ENCODE measurements at places on chromosomes 5 and 9.
A peak's percentile ranks its signal among the peaks of the same experiment; 100 is the strongest.

- DNase-seq = no peak
Observed at GRCh38 chr5:161094411-161094810, 242.4 kb upstream of the ATP10B start.

GRCh38 chr9:105254226-105254625 is 9.8 kb downstream of the SLC44A1 start:
- no peak for DNase-seq

GRCh38 chr5:122301016-122301415 is 11.0 kb upstream of the SNCAIP start:
- no peak for DNase-seq

DNA sequence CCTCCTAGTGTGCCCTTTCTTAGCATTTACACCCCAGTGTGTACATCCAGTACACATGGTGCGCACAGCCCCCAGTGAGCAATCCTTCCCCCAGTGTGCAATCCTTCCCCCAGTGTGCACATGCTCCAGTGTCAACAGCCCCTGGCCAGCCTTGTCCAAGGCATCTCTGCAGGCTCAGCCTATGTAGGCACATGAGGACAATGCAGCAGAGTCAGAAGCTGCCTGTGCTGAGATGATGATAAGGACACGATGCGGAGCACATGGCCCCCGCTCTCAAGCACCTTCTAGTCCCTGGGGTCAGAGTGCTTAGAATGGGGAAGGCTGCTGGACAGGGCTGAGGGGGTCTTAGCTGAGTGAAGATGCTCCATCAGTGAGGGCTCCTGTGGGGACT is 69.8 kb downstream of the GADD45G start:
- DNase-seq = no peak

DNA sequence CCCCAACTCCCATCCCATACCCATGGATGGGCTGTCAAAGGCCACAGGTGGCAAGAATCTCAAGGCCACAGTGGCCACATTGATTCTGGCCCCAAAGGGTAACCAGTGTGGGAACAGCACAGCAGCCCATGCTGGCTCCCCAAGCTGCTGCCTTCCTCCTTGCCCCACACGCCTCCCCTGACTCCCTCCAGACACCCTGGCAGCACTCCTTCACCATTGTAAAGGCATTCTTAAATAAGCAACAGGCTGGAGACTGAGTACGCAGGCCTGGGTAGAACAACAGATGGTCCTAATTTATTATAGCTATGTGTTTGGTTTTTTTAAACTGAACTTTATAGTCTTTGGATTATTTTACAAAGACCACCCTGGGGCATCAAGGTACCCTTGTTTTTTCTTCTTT is 158.8 kb downstream of the TSSK1B start:
- DNase-seq = no peak

DNA sequence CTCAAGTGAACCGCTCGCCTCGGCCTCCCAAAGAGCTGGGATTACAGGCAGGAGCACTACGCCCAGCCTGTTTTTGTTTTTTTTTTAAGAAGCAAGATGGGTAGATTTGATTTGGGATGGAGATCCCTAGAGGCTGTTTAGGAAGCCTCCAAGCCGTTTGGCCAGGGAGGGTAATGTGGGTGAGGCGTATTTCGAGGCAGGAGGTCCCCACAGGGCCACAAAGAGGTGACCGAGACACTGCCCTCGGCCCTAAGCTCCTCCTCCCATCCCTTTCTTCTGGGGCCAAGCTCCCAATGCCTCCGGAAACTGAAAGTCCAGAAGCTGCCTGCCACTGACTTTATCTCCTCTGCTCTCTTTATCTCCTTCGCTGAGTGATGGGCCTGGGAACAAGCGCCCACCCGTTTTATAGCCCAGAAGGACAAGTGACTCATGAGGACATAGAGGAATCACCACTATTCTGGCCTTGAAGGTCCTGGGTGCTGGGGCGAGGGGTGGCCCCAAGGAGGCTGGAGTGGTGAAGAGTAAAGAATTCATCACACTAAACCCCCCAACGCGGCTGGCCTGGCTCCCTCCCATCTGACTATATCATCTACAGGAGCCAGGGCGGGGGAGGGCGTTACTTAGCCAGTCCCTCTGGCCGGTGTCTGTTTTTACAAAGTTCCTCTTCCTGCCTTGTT is 2.0 kb upstream of the RALGDS start:
- no peak for DNase-seq

DNA sequence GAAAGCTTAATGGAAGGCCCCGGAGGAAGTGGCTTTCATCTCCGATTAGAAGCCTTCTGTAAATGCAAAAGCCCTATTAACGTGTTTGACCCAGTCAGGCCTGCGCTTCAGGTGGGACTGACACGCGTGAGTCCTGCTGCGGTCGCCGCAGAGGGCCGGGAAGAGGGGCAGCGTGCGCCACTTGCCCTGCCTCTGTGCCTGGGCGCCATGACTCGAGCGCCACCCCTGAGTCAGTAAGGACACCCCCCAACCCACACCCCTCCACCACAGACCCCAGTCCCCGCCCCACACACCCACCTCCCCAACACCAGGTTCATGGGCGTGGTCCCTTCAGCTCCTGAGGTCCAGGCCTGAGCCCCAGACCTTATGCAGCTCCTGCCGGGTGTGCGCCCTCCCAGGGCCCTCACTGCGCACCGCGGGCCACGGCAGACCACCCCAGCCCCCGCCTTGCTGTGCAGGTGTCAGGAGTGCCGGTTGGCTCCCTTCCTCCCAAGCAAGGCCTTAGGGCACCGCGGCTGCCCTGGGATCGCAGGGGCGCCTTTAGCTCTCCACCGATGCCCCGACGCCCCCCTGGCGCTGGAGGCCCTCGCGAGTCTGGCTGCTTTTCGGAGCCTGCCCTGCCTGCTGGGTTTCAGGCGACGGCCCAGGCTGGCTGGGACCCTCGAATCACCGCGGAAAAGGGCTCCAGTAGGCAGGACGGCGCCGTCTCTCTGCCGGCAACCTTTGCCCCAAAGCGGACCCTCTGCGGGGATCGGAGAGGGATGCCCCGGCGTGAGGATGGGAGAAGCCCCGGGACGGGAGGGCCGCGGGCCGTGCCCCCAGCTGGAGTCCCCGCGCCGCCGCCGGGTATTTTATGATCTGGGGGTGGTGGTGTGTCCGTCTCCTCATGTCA is 625 bp upstream of the OLFM1 start:
- DNase-seq = no peak

DNA sequence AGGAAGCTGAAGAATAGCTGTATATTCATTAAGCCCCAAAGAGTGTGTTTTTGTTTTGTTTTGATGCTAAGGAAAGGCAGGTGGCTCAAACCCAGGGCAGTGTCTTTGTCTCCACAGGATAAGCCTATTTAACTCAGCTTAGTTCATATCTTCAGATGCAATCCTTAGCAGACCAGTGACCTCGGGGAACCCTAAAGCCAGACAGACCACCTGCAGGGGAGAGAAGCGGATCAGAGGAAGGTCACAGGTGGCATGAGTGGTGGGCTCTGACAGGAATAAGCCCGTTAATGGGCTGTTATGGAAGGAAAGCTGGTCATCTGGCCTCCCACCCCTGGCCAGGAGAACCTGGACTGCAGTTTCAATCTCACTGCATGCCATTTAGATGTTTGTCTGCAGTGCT is 30.8 kb downstream of the TAS2R1 start:
- no peak for DNase-seq

- DNase-seq = no peak
Observed at GRCh38 chr5:116747881-116748280, 173.3 kb upstream of the SEMA6A start.

- DNase-seq = no peak
Observed at GRCh38 chr5:156322666-156323065, 4.3 kb upstream of the SGCD start.

DNA sequence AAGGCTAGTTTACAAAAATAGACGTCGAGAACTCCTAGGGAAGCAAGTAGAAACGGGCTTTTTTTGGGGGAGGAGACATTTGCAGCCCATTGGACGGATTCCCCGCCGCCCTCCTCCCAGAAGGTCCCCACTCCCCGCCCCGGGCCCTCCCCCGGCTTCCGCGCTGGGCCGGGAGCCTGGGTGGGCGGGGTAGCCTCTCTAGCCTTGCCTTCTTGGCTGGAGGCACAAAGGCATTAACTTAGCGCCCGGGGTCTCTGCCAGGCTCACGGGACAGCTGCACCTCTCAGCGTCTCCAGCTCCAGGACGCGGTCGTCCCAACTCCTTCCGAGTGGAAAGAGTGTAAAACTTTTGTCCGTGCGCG is at the start of gene DMRTA1:
DMRTA1 (plus strand) TSS at position 236 of the 361 bp plus-strand sequence. CDS start 242 bp downstream, outside the sequence.
- DNase-seq = peak; percentile 71

DNA sequence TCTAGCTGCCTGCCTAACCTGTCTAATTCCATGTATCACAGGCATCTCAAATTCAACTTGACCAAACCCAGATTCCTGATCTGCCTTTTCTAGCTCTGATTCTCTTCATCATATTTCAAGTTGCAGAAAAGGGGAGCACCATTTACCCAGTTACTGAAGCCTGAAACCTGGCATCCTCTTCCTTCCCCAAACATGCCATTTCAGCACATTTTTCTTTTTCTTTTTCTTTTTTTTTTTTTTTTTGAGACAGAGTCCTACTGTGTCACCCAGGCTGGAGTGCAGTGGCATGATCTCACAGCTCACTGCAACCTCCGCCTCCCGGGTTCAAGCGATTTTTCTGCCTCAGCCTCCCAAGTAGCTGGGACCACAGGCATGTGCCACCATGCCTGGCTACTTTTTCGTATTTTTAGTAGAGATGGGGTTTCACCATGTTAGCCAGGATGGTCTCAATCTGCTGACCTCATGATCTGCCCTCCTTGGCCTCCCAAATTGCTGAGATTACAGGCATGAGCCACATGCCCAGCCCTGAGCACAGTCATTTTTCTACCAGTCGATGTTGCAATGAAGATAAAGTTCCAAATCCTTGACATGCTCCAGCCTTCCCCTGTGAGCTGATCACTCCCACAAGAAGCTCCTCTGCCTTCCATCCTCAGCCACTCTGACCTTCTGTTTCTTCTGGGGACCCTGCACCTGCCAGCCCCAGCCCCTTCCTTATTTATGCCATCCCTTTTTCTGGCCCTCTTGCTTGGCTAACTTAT is 32.2 kb downstream of the ACER2 start:
- DNase-seq = no peak

DNA sequence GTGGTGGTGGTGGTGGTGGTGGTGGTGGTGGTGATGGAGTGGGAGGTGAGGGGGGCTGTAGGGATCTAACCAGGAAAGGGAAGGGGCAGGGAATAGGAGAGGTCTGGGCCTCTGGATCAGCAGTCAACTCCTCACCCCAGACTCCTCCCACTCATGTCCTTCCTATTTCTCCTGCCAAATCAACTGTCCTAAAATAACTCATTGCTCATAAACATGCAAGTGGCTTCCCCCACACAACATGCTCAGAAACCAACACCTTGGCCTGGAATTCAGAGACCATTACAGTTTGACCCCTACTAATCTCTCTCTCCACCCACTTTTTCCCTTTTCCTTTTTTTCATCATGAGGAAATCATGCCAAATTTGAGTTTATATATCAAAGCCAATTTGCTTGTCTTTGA is 8.4 kb upstream of the FSD1L start:
- DNase-seq = no peak

DNA sequence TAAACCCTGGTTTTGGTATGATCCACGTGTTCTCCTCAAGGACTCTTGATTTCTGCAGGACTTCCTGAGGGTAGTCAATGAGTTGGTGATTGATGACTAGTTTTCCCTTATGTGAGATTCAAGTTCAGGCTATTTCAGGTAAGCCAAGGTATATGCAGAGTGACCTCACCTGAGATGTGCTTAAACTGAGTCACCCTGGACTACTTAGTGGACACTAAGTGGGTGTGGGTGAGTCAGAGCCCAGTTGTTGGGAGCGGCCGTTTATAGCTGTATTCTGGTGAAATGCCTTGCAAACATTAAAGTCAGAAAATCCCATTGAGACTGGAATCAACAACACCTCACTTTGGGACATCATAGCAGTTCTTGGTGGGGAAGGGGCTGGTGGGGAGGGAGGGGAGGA is 62.9 kb downstream of the SLC28A3 start:
- DNase-seq = no peak

DNA sequence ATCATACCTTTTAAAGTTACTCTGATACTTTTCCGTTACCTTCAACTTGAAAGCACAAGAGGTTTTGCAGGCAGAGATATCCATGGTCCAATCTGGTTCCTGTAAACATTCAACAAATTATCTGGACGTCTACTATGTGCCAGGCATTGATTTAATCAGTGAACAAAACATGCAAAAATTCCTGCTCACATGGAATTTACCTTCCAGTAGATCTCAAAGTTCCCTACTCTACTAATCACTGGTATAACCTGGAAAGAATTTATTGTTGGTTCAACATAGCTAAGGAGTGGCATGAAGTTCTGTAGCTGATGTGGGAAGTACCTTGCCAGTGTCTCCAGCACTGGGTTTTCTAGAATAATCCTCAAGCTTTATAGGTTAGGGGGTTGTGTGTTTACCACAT is 9.8 kb downstream of the OCLN start:
- no peak for DNase-seq

DNA sequence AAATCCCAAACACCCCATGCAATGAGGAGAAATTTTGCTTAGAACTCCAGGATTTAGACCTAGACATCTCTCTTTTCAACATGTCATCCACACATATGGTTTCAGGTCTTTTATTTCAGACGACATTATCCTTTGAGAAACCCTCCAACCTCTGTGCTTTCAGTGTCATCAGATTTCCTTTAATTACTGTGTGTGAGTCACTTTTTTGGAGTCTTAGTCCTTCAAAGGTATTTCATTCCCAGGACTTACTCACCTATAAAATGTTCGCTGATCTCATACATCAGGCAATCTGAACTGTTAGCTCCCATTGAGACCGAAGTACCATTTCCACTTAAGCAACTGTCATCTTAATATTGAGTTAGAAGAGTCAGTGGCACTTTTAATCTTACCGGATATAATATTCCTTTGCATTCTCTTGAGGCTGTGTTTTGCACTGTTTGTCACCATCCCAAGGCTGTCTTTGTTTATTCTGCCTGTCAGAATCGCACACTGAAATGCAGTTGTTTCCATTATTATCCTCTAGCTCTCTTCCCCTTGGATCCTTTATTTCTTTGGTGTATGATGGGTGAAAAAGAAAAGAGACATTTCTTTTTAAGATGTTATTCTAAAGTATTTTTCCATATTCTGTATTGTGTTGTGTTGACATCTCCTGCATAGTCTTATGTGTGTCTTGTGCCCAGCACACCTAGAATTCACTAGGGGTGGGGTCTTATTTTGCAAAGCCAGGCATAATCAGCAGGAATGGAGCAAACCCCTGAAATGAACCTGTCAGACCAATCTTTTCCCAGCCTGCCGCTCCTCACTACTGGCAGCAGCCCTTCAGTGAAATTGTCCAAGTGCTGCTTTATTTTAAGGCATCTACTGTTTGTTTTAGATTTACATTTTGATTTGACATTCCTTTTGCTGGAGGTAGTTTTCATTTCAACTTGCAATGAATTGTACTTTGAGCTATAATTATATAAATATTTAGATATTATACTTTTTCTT is 155.4 kb downstream of the PAM start:
- DNase-seq = no peak

DNA sequence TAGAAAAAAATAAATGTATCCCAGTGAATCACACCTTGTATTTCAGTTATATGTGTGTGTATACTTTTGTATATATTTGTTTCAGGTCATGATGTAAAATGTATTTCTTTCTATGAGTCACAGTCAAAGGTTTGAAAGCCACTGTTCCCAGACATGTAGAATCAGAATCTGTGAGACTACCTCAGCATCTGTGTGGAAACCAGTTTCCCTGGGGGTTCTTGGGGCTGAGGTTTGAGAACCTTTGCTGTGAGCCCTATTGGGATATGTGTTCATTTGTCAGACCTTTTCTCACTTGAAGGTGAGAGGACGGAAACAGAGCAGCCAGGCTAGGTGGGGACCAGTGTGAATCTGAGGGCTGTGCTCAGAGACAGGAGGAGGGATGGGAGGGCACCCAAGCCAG is 78.7 kb upstream of the SAP30L start:
- no peak for DNase-seq
